ENCODE measurements at places on chromosomes 4 and X.

DNA sequence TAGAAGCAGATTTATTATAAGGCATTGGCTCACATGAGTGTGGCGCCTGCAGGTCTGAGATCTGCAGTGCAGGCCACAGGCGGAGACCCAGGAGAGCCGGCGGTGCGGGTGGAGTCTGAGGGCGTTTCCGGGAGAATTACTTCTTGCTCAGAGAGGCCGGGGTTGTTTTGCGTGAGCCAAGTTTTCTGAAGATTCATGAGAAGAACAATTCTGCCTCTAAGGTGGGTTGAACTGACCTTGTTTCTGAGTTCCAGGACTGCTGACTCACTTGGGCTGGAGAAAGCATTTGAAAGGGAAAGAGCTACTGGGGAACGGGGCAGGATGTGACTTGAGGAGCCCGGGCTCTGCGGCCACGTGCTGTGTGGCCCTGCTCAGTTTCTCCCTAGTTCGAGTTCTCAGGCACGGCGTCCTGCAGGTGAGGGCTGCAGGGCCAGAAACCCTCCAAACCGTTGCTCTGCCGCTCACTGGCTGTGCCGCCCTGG lies 36.7 kb upstream of the SORCS2 start:
- DNase-seq, result no peak

DNA sequence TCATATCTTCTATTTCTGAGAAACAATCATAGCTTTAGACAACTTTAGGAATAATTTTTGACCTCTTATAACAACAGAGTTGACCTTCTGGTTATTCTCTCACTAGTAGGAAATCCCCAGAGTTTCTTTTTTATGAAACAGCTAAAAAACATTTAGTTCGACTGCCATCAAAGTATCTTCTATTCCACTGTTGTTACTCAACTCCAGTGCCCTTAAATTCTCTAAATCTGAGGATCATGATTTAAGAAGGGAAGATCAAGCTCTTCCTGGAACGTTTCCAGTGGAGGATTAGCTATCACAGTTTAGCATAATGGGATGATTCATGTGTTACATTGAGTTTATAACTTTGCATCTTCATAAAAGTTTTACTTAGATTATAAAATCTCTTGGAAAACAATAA lies 134.9 kb upstream of the VEGFC start:
- no peak for DNase-seq

GRCh38 chrX:10893976-10894375 lies 217.2 kb upstream of the HCCS start:
- DNase-seq, result no peak

DNA sequence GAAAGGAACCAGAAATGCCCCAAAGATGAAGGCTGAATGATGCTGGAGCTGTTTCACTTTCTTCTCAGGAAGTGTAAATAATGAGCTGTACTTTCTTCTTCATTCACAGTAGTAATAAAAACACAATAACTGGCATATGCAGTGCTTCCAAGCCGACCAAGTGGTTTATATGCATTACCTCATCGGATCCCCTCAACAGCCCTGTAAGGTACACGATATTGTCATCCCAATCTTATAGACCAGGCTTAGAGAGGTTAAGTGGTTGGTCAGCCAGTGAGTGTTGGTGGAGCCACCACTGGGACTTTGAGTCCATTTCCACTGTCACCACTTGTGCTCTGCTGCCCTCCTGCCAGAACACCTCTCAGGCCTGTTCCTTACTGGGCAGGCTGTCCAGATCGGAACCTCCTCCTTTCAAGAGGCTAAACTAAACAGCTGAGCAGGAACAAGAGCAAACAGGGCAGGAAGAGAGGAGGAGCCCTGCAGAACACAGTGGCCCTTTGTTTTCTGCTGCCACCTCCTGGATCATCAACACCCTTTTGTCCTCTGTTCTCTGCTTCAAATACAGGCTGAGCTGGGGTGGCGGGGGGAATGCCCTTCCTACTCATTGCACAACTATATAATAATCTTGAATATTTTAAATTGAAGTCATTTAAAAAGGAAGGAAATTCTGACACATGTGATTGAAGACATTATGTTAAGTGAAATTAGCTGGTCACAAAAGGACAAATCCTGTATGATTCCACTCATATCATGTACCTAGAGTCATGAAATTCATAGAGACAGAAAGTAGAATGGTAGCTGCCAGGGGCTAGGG lies 112.5 kb upstream of the ATP6AP2 start:
- DNase-seq, result no peak

GRCh38 chr4:62528874-62529273 lies 1328.7 kb downstream of the ADGRL3 start:
- DNase-seq, result no peak

GRCh38 chrX:21735768-21736127 lies 22.2 kb downstream of the SMPX start:
- no peak for DNase-seq

DNA sequence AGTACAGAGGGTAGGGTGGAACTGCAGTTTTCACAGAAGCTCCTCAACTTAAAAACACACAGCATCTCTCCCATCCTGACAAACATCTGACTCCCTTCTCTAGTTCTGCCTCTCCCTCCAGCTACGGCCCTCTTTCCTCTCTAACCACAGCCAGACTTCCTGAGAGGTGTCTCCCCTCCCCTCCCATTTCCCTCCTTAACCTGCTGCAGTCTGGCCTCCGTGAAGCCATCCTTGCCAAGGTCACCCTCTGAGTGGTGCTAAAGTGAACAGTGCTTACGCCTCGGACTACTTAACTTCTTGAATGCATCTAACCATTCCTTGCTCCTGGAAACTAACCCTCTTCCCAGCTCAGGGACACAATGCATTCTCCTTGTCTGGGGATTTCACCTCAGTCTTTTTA lies 53.3 kb downstream of the RTL5 start:
- DNase-seq, result no peak

DNA sequence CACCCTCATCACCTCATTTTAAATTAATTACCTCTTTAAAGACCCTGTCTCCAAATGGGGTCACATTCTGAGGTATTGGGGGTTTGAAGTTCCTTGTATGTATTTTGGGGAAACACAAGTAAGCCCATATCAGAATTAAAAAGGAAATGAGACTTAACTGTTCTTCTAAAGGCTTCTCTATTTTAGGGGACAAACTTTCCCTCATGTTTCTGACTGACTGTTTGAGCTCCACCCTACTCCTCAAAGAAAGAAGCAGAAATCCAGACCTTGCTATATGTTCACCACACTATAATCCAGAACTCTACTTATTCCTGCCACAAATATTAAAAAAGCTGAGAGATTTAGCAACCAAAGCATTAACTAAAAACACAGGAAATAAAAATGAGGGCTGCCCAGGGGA lies 258.8 kb downstream of the ARHGAP24 start:
- DNase-seq, result no peak

DNA sequence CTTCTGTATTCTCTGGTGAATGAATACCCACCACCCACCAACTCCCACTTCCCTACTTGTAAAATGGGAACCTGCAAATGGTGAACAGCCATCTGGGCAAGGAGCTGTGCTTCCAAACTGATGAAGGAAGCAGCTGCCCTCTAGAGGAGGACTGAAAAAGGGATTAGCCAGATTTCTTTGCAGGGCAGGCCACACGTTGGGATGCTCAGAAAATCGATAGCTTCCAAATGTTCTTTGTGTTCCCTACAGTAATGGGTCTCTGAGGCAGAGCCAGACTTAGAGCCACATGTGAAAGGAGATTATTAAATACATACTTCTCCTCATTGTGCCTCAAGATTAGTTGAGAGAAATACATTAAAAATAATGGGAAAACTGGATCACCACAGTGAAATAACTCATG lies 39.3 kb upstream of the LPAR4 start:
- DNase-seq, result no peak

DNA sequence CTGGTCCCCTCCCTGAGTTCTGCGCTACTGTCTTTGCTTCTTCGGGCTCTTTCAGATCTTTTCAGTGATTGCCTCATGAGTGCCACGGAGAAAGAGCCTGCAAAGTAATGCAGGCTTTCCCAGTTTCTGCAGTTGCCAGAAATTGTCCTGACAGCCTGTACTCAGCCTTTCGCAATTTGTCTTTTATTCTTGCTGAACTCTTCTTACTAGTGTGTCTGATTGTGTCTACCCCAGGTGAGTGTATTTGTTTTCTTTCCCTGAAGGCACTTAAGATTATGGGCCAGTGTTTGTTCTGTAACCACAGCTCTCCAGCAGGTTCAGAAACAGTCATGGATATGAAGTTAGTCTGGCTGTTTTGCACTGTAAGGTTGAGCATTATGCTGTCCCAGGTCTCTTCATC lies 47.1 kb downstream of the FAM193A start:
- no peak for DNase-seq

GRCh38 chrX:54423161-54423888 lies 16.9 kb upstream of the TSR2 start:
- DNase-seq, result no peak

DNA sequence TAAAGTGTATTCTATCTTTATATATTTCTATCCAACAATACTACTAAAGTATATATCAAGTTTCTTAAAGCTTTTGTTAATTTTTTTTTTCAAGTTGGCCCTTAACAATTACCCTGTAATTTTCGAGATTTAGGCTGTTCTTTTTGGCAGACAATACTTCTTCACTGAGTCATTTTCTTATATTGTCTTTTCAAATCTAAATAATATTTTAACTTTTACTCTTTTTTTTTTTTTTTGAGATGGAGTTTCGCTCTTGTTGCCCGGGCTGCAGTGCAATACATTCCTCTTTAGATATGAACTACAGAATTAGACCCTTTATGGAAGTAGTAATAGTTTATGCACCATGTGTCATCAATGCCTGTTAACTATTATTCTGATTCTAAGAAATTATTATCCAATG lies 120.7 kb downstream of the GLRA3 start:
- DNase-seq, result no peak

DNA sequence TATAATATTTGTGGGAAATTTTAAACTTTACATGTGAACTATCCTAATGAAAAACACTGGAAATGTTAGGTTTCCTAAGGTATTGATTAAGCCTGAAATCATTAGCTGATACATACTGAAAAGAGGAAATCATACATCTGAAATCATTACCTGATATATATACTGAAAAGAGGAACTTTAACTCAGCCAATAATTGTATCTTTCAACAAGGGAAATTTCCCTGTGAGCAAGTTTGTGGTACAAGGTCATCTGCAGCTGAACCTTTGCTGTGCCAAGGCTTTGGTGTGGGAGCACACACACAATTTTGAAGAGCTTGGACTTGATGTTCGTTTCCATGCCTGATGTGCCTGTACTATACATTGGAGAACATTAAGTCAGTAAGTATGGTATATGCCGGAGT lies 131.9 kb upstream of the USP9X start:
- DNase-seq, result no peak

DNA sequence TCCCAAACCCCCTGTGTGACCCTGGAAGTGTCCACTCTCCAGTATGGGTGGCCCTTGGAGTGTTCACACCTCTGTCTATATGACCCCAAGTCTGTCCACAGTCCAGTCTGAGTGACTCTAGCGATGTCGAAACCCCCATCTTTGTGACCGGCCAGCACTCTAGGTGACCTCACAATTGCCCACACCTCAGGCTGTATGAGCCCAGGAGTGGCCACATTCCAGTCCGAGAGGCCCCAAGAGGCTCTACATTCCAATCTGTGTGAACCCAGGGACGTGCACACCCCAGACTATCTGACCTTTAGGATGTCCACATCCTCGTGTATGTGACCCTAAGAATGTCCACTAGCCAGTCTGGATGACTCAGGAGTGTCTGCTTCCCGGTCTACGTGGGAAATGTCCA lies 7.3 kb upstream of the GLOD5 start:
- no peak for DNase-seq

DNA sequence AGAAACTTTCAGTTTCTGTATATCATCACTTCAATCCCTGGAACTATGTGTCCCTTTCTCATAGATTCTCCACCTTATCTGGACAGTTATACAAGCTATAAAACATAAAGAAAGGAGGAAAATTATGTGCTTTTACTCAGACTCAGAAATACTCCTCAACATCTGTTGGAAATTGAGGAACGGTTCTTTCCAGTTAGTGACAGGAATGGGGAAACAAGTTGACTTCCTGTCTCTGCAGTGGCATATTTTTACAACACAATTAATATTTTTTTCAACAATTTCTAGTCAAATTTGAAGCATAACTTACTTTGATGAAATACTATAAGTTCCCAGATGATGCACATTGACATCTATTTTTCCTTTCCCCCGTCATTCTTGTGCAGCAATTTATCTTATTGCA lies 27.9 kb downstream of the ABHD18 start:
- no peak for DNase-seq

GRCh38 chrX:115138040-115138439 lies 51.2 kb upstream of the RBMXL3 start:
- no peak for DNase-seq

DNA sequence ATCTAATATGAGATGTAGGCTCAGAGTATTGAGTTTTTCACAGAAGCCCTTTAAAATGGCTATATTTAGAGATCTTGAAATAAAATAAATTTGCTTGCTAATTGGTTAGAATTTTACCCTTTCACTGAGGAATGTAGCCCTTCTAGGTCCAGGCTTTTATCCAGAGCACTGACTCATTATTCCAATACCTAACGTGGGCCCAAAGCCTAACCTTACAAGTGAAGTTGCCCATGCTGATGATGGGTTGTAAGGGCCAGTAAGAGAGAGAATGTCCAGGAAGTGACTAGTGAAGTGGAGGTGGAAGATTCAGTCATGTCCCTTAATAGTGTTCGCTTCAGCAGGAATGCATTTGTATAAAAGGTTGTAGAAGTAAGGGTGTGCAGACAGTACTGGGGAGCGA lies 155.9 kb downstream of the STIM2 start:
- no peak for DNase-seq

DNA sequence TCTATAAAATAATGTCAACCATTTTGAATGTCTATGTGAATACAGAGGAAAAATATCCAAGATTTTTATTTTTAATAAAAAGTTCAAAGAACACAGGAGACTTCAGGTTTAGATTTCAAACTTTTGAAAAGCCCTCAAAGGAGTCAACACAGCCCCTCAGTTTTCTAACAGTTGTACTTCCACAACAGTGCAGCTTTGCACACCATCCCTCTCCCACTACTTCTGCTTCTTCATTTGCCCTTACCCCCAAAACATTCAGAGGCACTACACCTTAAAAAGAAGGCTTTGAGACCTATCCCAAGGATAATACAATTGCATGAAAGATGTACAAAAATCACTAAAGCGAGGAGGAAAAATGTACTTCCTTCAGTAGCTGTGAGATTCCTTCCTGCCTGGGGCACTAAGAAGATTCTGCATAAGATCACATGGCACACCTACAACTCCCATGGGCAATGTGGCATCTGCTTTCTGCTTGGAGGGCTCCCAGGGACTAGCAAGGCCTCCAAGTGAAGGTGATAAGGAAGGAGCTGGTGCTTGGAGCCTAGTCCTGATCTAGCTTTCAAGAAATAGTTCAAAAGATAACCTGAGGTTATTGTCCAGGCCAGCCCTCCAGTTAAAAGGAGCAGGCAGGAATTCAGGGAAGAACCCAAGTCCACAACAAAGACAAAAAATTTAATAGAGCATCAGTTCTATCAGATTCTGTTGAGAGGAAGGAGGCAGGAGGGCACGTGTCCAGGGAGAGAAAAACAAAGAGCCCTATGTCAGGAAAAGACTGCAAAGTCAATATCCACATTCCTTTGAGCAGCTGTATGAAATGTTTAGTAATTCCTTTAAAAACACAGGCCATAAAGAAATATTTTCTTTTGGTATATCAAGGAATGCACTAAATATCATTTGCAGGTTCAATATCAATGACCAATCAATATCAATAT lies 19.1 kb downstream of the ARAP2 start:
- DNase-seq, result no peak

- DNase-seq, result no peak
Observed at GRCh38 chr4:113958766-113959538, 20.5 kb downstream of the ARSJ start.
